Activated CD4-positive, alpha-beta memory T cell treated with anti-CD3 and anti-CD28 coated beads for 36 hours (primary cell): ENCODE measurements at places on chromosomes 1 and 21. TPM values are rescaled to one million over a fixed set of nuclear protein-coding genes. Genes with fewer than 3 reads are reported as not detected.

GRCh38 chr1:207248544-207249198, 72.8 kb upstream of the CD55 start:
- DNase-seq, result no peak

GRCh38 chr21:33940881-33941245, 25.3 kb upstream of the ATP5PO start:
- DNase-seq, result no peak

DNA sequence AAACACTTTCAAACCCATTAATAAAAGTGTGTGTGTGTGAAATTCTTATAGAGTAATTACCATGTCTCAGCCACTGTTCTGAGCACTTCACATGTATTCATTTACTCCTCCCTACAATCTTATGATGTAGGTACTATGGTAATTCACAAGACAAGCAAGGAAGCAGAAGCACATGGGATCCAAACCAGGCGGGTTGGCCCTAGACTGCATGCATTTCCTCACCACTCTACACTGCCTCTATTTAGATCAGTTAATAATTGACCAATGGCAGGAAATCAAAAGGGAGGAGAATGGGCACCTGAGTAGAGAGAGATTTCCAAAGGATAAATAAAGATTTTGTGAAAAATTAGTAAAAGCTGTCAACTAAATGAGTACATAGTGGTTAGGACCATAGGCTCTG, 15.7 kb downstream of the MAP3K21 start:
- no peak for DNase-seq

- no peak for DNase-seq
Observed at GRCh38 chr1:166190400-166190799, 23.6 kb upstream of the FAM78B start.

The RASSF5 gene
- total RNA-seq, result 203 TPM

GRCh38 chr1:180922631-180923015, 9.9 kb downstream of the KIAA1614 start:
- no peak for DNase-seq

The SH2D1B gene
- not detected for total RNA-seq

GRCh38 chr1:51019811-51020210, 49.8 kb downstream of the CDKN2C start:
- DNase-seq, result no peak

DNA sequence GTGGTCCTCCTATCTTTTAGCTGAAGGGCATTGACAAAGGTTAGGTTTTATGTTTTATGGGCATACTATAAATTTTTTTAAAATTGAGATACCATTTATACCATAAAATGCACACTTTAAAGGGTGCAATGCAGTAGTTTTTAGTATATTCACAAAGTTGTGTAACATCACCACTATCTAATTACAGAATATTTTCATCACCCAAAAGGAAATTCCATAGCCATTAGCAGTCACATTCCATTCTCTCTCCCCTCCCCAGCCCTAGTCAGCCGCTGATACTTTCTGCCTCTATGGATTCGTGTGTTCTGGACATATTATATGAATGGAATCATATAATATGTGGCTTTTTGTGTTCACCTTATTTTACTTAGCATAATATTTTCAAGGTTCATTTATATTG, 135.8 kb upstream of the B3GALT2 start:
- no peak for DNase-seq

The OPTC gene
- total RNA-seq, result not detected

The RGS4 gene
- not detected for total RNA-seq

The SUSD4 gene
- total RNA-seq, result 0.83 TPM

DNA sequence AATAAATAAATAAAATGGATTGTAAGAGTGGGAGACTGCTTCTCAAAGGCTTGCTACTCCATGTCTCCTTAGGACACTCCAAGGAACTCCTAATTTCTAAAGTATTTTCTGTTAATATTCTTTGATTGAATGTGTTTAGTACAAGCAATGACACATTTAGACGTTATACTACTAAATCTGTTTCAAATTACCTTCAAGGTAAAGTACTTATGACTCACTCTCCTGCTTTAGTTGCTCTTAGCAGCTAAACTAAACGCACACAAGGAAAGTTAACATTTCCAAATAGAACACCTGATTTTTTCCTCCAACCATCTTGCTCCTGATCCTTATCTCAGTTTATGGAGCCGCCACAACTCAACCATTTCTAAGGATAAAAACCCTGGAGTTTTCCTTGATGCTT, 969.8 kb upstream of the ADGRL4 start:
- DNase-seq, result no peak
